Chondrocyte (in vitro differentiated cells): ENCODE measurements at places on chromosomes 11 and 22. TPM values are rescaled to one million over a fixed set of nuclear protein-coding genes. Genes with fewer than 3 reads are reported as not detected.

OR8G5 gene
- 0.20 TPM in 1 of 3 replicates, not detected in the others for total RNA-seq

C22orf15 gene
- not detected in 3 replicates for total RNA-seq

F2 gene
- 0.25 TPM in 1 of 3 replicates, not detected in the others for total RNA-seq

DNHD1 gene
- total RNA-seq, result 3.8 to 7.4 TPM (median 5.8 TPM) in 3 replicates

DNA sequence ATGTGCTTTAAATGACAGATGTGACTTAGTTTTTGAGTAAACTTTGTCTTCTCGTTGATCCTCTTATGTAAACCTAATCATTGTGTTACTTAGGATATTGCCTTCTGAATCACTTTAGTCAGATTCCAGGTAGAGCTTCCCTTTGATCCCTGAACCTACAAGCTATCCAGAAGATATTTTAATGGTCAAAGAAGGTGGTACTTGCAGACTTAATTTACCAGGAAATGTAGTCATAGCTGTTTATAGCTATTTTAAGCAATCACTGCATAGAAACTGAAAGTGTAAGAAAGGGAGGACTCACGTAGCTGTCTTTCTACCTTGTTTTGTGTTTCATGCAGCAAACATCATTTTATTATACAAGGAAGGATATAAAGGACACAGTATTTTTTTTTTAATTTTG, 189.5 kb downstream of the DDX10 start:
- H3K4me3 ChIP-seq, result peak overlapping the region; percentile 21
- H3K27ac ChIP-seq, result peak overlapping the region; percentile 80
- no peak for DNase-seq

- no peak overlapping the region for H3K4me3 ChIP-seq
- no peak overlapping the region for H3K27ac ChIP-seq
- peaks cover 27% of the 10 kb centered on the region for H3K27me3 ChIP-seq
- no peak for DNase-seq
- no peaks in the 10 kb centered on the region for H3K4me1 ChIP-seq
- H3K36me3 ChIP-seq, result no peaks in the 10 kb centered on the region
Observed at GRCh38 chr11:134599299-134599771, 187.3 kb upstream of the B3GAT1 start.

DNA sequence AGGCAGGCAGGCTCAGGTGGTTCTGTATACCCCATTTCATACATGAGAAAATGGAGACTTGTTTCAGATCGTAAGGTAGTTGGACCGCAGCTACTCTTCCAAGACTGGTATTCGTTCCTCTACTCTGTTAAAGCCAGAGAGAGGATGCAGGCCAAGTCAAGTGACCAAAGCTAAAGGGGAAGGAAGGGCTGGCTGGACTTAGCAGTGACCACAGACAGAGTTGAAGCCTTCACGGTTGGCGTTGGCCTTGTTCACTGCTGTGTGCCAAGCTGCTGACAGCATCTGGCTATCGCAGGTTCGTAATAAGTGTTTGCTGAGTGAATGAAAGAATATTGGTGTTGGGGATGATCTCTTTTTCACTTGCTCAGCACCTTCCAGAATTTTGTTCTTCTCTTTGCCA, 64.2 kb downstream of the PTPRJ start:
- H3K4me1 ChIP-seq, result peaks cover 17% of the 10 kb centered on the region
- no peak for DNase-seq
- no peak overlapping the region for H3K27ac ChIP-seq
- no peaks in the 10 kb centered on the region for H3K27me3 ChIP-seq
- no peaks in the 10 kb centered on the region for H3K36me3 ChIP-seq

GRCh38 chr11:45288339-45288738, 2.2 kb upstream of the SYT13 start:
- no peak overlapping the region for H3K27ac ChIP-seq
- H3K27me3 ChIP-seq, result peaks cover 25% of the 10 kb centered on the region
- no peak for DNase-seq
- H3K4me3 ChIP-seq, result no peak overlapping the region
- H3K36me3 ChIP-seq, result peaks cover 3% of the 10 kb centered on the region
- H3K4me1 ChIP-seq, result peaks cover 10% of the 10 kb centered on the region

GRCh38 chr11:64633555-64634159, 42.6 kb downstream of the SLC22A12 start:
- no peak overlapping the region for H3K27ac ChIP-seq
- H3K27me3 ChIP-seq, result peaks cover 30% of the 10 kb centered on the region
- no peak for DNase-seq
- H3K4me3 ChIP-seq, result no peak overlapping the region
